SHP77 treated with DMSO at 0.1 percent for 48 hours (cell line): ENCODE measurements at places on chromosomes 2 and 18.

DNA sequence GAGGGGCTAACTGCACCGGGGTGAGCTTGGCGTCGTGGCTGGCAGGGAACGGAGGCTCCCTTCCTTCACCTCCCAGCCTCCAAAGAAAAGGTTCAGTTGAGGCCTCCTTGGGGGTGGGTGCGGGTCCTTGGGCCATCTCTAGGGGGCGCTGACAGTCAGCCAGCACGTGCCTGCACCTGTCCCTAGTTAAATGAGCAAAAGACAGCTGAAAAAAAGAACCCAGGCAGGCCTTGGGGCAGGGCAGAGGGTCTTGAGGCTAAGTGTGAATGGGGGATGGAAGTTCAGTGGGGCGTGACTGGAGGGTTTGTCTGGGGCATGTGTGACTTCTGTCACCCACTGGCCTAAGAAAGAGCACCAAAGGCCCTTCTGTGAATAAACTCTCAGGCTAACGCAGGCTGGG lies 56.4 kb downstream of the ZFP36L2 start:
- DNase-seq, result no peak

GRCh38 chr2:7424481-7424880 lies 507.3 kb downstream of the RNF144A start:
- DNase-seq, result no peak

DNA sequence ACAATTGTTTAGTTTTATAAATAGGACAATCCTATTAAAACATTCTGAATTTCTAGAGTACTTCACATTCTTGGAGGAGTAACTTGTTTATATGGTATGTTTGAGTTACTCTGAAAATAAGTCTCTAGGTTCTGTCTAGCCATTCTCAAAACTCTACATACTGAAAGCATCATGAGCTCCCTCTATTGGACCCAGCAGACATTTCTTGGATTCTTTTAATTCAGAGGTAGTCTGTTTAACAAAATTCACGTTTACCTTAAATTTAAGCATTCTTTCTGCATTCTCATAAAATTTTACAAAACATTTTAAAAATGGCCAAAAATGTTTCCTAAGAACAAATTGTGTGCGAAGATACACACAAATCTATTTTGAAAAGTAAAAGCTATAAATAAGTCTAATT lies 15.3 kb downstream of the SP9 start:
- no peak for DNase-seq

DNA sequence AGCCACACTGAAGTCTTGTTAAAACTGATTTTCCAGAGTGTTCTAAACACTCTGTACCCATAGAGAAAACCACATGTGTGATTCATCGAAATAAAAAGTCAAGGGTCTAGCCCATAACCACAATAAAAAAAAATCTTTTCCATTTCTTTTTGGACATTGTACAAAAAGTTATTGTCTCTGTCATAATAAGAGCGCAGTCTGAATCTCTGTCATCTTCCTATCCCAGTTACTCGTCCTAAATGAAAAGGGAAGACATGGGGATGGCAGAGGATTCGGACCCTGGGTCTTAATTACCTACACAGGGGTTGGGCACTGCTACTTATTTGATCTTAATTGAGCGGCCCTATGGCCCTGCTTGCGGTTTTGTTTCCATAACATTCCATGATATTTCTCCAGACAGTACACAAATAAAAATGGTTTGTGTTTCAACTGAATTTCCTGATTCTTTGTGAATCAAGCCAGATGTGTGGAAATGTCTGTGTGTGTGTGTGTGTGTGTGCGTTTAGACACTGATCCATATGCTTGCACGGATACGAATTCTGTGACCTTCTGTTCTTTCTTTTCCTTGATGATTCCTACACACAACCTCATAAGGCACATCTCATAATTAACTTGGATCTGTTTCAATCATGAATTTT lies 133.4 kb upstream of the SPATS2L start:
- DNase-seq, result no peak

DNA sequence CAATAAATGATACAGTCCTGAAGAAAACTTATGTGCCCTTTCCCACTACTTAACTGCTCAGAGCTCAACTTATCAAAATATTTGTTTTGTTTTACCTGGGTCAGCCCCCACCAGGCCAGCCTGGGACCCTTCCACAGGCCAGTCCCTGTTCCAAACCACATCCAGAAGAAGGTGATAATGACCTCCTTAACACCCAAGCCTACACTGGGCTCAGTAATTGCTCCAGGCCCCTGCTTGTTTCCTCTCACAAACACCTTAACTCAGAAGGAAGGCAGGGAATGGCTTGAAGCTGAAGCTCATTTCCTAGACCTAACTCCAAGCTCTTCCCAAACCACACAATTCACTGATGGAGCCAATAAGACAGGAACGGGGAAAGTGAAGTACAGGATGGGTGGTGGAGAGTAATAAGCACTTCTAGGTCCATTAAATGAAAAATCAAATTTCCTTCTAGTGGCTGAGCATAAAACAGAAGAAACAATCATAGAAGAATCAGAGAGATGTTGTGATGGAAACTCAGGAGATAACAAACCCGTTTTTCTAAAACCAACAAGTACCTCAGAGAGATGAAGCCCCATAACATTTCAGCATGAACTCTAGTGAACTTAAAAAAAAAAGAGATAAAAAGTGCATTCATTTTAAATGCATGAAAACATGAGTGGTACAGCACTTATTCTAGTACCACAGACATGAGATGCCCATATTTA lies 133.4 kb upstream of the ITGB6 start:
- no peak for DNase-seq

- DNase-seq, result no peak
Observed at GRCh38 chr2:41940745-41941063, 107.1 kb upstream of the PKDCC start.

- no peak for DNase-seq
Observed at GRCh38 chr2:3320910-3321605, 56.6 kb downstream of the EIPR1 start.

DNA sequence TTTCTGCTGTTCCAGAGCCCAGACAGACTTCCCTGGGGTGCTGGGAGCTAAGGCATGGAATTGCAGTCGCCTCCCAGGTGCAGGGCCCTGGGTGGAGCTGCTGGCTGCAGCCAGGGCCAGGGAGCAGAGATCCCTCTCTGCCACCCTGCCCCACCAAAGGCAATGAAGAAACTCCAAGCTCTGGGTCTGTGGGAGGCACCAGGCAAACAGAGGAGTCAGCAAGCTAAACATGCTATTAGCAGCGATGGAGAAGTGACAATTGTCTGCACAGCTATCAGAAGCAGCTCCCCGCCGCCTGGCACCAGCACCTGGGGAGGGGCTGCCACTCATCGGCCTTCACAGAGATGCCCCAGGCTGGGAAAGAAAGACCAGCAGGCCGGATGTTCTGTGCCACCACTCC lies 28.0 kb upstream of the COX5B start:
- no peak for DNase-seq

DNA sequence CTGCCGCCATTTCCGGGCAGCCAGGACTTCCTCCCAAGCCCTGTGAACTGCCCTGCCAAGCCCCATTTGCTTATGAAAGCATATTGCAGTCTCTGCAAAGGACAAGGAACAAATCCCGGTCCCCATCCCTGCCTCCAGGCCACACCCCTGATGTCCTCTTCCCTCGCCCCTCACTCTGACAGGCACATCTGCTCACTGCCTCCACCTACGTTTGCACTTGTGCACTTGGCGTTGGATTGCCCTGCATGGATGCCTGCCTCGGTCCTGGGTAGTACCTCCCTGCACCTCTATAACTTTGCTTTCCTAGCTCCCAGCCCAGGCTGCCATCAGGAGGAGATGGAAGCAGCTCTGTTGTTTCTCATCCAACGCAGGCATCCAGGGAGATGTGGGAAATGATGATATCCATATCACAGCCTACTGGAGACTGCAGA lies 19.6 kb upstream of the RPL31 start:
- DNase-seq, result no peak

DNA sequence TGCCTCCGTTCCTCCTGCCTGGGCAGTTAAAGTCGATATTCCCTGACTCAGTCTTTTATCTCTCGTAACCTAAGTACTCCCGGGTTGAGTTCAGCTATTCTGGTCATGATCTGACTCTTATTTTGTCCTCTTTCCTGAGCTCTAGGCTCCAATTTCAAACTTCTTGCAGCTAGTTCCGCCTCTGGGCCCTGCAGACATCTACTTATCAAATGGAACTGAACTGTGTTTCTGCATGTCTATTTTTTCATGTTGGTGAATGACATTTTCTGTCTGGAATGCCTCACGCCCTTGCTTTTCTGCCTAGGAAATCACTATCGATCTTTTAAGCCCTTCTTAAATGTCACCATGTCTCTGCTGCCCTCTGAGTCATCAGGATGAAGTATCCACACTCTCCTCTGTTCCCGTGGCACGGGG lies 101.5 kb downstream of the VAPA start:
- no peak for DNase-seq

DNA sequence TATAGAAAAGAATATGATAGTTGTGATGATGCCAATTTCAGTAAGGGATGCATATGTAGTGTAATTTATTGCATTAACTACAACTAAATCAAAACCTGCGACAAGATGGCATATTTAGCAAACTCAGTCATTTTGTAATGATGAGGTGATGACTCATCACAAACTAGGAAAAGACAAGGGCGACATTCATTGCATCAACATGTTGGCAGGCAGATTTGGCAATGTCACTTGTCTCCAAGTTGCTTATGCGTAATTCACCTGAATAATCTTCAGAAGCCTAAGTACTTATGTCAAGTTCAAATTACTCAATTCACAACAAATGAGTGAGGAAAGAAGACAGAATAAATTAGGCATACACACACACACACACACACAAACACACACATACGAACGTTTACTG lies 273.2 kb upstream of the RGPD4 start:
- DNase-seq, result no peak

- peak; percentile 84 for DNase-seq
Observed at GRCh38 chr18:3593381-3593903, 143.5 kb downstream of the TGIF1 start.

DNA sequence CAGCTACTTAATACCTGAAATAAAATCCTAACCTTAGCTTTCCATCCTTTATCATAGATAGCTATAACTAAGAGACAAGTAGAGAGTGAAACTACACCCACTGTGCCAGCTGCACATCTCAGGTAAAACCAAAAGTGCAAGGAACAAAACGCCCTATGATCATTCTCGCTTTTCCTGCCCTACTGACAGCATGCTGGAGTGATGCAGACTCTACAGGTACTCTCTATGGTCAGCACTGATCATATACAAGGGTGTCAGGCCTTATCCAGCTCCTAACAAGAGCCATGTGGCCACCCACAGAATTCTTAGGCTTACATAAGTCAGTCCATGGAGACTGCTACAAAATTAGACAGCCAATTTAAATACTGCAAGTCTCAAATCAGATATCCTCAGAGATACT lies 45.6 kb downstream of the REV1 start:
- DNase-seq, result no peak

DNA sequence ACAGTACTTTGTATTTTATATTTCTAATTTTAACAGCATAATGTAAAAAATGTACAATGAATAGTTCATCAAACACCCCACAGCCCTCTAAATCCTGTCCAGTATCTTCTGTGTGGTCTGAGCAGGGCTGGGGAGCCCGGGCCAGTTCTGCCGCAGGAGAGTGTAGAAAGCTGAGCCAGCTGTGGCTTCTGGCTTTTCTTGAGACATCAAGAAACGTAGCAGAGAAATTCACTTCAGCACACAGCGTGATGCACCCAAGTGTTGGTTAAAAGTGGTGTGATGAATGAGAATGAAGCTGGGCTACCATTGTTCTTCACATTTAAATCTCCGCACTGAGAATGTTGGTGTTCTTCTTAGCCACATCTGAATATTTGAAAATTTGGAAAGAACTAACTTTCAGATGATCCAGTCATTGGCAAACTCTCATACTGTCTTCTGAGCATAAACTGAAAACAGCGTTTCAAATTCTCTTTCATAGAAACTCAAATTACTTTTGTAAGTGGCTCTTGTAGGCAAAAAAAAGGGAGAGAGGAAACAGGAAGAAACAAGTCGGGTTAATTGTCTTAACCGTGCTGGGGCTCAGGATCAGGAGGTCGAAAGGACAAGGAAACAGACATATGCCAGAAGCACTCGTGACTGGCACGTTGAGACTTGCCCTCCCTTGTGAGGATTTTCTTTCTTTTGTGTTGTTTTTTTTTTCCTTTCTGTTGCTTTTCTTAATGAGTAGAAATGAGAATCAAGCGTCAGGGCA lies 23.4 kb upstream of the TMEM87B start:
- DNase-seq, result no peak

DNA sequence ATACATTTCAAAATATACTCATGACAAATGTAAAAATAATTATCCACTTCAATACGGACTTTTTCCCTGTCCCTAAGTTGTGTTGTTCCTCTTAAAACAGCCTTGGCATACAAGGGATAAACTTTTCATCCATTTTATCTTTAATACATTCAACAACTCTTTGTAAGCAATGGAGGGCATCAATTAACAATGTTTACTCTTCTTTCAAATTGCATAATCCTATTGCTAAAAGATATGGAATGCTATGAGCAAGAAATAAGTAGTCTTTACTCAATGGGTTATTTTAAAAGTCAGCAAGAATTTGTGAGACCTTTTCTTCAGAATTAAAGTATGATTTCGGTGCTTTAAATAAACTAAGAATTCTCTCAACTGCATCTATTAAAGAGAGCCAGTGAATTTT lies 41.9 kb downstream of the SCN9A start:
- no peak for DNase-seq

GRCh38 chr2:226773291-226773690 lies 26.3 kb downstream of the IRS1 start:
- no peak for DNase-seq

DNA sequence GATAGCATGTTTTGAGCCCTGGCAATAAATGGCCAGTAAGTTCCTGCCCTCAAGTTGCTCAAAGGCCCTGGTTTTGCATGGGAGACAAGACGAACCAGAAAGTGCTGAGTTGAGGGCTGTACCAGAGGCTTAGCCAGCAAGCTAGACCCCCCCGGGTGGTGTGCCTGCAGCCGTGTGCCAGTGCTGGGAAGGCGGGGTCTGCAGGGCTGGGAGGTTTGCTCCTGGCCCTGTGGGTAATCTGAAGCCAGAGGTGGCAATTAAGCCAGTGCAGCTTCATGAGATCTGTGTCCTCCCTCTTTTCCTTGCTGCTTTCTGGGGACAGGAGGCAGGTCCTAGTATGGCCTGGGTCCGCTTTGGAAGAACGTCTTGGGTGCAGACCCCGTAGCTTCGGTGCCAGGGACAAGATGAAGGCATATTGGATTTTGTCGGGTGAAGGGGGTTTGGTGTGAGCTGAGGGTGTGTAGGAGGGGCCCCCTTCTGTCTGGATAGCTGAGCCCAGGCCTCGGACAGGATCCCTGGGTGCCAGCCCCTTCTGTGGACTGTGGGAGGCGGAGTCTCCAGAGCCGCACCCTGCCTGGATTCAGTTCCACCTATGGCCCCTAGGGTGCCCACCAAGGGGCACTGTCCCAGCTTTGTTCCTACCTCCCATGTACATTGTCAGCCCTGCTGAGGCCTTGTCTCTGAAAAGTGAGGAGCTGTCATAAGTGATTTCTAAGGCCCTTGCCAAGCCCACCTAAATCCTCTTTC lies 15.6 kb downstream of the ATOH8 start:
- DNase-seq, result peak; percentile 16

GRCh38 chr2:233407771-233408181 lies 53.5 kb downstream of the DGKD start:
- DNase-seq, result no peak
